MM.1S (cell line): ENCODE measurements at places on chromosomes 6 and 20.

GRCh38 chr20:18388860-18389259, 78.0 kb downstream of the DZANK1 start:
- no peaks in the 10 kb centered on the region for H3K4me1 ChIP-seq
- H3K36me3 ChIP-seq: no peaks in the 10 kb centered on the region
- H3K4me3 ChIP-seq: no peak overlapping the region
- no peaks in the 10 kb centered on the region for H3K27me3 ChIP-seq

DNA sequence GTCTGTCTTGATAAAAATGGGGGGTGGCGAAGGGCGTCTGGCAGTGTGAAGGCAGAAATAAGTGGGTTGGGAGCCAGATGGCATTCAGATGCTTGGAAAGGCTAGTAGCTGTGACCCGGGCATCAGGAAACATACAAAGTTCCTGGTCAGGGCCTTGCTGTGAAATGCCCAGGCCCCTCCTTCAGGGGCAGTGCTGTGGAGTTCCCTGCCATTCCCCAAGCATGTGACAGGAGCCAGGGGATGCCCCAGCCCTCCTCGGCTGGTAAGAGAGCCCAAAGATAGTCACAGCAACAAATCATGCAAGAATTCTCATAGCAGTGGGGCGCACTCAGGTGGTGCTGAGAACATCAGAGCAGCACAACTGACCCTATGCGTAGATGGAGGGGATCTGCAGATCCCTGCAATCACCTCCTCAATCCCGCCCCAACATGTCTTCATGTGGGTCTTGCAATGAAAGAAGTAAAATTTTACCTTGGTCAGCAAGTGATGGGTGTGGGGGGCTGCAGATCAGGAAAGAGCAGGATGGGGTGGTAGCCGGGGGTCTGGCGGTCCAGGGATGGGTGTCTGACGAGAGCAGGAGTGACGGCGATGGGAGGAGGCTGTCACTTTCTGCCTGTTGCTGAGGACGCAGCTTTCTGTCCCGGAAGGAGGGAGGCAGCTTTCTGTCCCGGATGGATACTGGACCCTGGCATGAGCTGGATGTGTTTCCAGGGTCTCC, 39.5 kb downstream of the SLC22A1 start:
- H3K4me3 ChIP-seq: no peak overlapping the region
- no peak overlapping the region for H3K27ac ChIP-seq
- no peak for DNase-seq
- H3K4me1 ChIP-seq: no peaks in the 10 kb centered on the region
- no peaks in the 10 kb centered on the region for H3K36me3 ChIP-seq

DNA sequence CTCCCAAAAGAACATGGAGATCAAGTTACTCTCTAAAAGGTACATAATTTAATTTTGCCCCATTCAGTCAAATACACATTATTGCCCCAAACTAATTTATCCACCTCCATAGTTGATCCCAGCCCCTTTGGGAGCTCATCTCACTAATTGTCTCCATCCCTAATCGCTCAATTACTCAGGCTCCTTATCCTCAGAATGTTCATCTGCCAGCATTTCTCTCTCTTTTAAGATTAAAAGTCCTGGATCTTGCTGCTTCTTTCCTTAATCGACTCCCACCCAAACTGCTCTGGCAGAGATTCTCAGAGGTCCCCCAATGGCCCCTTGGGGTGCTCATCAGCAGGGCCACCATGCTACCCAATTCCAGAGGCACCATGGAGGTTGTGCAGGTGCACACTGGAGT, 18.4 kb upstream of the NNAT start:
- no peaks in the 10 kb centered on the region for H3K27me3 ChIP-seq
- DNase-seq: no peak

GRCh38 chr6:45376310-45377042, 1.3 kb downstream of the SUPT3H start:
- no peak overlapping the region for H3K27ac ChIP-seq
- no peaks in the 10 kb centered on the region for H3K27me3 ChIP-seq
- no peaks in the 10 kb centered on the region for H3K36me3 ChIP-seq
- DNase-seq: no peak

DNA sequence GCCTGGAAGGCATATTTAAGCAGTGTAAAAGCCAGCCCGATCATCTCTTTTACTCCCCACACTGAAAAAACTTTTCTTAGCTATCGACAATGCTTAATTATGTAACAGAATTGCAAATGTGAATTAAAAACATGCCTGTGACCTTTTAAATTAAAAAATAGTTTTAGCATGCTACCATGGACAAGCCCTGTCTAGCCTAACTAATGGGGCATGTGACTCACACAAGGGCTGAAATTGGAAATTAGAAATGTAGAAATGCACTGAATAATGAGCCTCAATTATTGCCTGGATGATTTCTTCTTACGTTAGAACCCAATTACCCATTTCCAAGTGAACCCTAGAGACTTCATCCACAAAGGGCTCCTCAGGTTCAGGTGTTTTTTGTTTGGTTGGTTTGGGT, 82.7 kb downstream of the SIM1 start:
- no peaks in the 10 kb centered on the region for H3K36me3 ChIP-seq
- no peak overlapping the region for H3K4me3 ChIP-seq
- no peaks in the 10 kb centered on the region for H3K27me3 ChIP-seq
- no peak overlapping the region for H3K27ac ChIP-seq

DNA sequence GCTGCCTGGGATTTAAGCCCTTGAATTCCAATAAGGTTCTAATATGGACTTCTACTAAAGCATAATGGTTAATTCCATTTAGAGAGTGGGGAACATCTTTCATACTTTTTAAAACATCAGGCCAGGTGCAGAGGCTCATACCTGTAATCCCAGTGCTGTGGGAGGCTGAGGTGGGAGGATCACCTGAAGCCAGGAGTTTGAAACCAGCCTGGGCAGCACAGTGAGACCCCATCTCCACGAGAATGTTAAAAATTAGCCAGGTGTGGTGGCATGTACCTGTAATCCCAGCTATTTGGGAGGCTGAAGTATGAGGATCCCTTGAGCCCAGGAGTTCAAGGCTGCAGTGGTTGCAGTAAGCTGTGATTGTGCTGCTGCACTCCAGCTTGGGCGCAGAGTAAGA, 35.0 kb downstream of the E2F3 start:
- H3K27ac ChIP-seq: no peak overlapping the region
- no peaks in the 10 kb centered on the region for H3K4me1 ChIP-seq
- no peak for DNase-seq

- no peaks in the 10 kb centered on the region for H3K4me1 ChIP-seq
- no peak overlapping the region for H3K27ac ChIP-seq
- H3K36me3 ChIP-seq: no peaks in the 10 kb centered on the region
- DNase-seq: peak; percentile 63
- H3K27me3 ChIP-seq: no peaks in the 10 kb centered on the region
These were observed 312.5 kb downstream of the EYA4 start for GRCh38 chr6:133553652-133554051.

GRCh38 chr6:27541212-27541932, 68.5 kb upstream of the ZNF184 start:
- H3K4me3 ChIP-seq: no peak overlapping the region
- no peak for DNase-seq
- no peaks in the 10 kb centered on the region for H3K36me3 ChIP-seq

DNA sequence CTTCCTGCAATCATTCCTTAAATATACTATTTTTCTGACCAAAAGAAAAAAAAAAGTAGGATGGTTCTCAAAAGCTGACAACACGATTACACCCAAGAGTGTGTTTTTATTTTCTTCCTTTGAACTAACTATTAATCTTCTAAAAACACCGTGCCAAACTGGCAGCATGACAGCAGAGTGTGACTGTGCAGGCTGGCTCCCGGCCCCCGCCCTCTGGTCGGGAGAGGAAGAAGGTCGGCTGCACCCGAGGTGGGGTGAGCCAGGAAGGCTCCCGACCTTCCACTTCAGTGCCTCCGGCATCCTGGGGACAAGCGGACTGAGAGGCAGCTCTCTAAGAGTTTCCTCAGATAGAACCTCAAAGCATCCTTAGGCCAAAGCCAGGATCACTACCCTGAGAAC, 29.2 kb downstream of the SLC22A23 start:
- H3K36me3 ChIP-seq: no peaks in the 10 kb centered on the region
- no peaks in the 10 kb centered on the region for H3K27me3 ChIP-seq
- H3K4me1 ChIP-seq: no peaks in the 10 kb centered on the region
- no peak for DNase-seq
- H3K4me3 ChIP-seq: no peak overlapping the region

DNA sequence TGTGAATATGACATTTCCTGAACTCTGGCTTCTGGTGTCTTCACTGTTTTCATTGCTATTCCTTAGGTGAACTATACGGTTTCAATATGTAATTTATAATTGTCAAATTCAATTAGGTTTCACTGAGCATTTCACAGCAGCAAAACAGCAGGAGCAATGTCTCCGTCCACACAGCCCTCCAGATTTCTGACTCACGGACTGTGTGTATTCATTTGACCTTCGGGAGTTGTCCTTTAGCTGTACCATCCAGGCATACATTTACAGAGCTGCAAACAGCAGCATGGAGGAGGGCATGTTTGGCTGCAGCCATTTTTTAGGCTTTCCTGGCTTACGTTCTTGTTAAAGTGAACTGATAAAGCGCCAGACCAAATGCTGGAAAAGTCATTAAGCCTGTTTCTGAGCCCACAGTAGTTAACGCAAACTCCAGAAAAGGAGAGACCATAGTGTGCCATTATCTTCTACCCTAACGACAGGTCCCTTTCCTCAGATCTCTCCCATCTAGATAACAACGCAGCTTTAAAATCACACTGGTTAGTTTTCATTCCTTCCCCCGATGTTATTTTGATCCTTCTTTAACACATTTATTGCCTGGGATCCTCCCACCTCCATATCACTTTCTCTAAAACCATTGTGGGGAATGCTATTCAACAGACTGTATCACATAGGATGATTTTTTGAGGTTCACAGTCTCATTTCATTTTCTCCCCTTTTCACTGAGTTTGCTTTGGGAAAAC, 18.3 kb downstream of the FOXC1 start:
- no peak overlapping the region for H3K27ac ChIP-seq
- no peak overlapping the region for H3K4me3 ChIP-seq
- H3K4me1 ChIP-seq: no peaks in the 10 kb centered on the region
- H3K27me3 ChIP-seq: no peaks in the 10 kb centered on the region
- no peaks in the 10 kb centered on the region for H3K36me3 ChIP-seq
- DNase-seq: no peak

DNA sequence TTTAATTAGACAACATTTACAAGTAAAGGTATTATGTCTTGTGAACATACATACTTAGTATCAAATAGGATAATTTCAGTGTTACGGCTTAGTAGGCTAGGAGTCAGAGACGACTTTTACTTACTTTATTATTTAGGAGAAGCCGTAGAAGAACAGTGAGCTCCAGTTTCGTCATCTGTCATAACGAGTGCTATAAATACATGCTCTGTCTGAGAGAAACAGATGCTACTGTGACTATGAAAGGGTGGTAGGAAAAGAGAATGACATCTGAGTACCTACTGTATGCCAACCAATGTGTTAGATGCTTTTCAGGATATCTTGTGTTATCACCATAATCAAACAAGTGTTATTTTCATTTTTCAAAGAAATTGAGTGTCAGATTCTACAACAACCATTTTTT, 119.0 kb downstream of the EYA4 start:
- no peaks in the 10 kb centered on the region for H3K36me3 ChIP-seq
- DNase-seq: no peak
- H3K4me3 ChIP-seq: no peak overlapping the region
- H3K4me1 ChIP-seq: no peaks in the 10 kb centered on the region
- no peak overlapping the region for H3K27ac ChIP-seq

- no peaks in the 10 kb centered on the region for H3K4me1 ChIP-seq
- no peak overlapping the region for H3K4me3 ChIP-seq
- no peak overlapping the region for H3K27ac ChIP-seq
- H3K36me3 ChIP-seq: no peaks in the 10 kb centered on the region
These were observed 23.5 kb downstream of the FBXO5 start for GRCh38 chr6:152959333-152959732.

DNA sequence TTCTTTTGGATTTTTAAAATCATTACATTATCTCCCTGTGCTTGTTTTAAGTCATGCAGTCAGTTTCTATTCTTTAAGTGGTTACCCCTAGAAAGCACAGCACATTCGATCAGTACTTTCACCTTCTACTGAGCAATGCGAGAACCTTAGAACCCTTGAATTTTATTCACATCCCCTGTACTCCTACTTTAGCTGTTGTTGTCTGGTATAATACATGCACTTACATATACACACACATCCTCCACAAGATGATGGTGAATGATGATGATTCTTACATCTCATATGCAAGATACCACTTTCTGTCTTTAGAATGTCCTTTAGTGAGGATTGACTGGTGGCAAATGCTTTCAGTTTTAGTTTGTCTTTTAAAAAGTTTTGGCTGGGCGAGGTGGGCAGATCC, 5.7 kb downstream of the CDC40 start:
- H3K27ac ChIP-seq: no peak overlapping the region
- DNase-seq: no peak
- no peaks in the 10 kb centered on the region; the same call in 1 of the 2 replicates for H3K36me3 ChIP-seq
- peaks cover 16% of the 10 kb centered on the region for H3K4me1 ChIP-seq
- no peaks in the 10 kb centered on the region for H3K27me3 ChIP-seq

DNA sequence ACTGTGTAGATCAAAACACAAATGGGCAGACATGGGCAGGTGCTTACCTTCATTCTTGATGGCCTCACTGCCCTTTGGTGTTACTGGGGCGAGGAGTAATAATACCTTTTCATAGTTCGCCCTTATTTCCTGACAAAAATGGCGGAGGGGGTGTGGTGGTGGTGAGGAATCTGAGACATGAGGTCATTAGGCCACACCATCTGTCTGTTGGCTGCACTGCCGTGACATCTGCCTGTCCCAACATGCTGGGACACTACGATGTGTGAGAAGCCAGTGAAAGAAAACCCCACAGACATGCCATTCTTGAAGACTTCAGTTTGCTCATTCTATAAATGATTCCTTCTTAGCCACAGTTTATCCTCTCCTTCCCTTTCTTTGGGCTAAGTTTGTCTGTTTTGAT, 13.4 kb upstream of the MAPRE1 start:
- no peaks in the 10 kb centered on the region for H3K27me3 ChIP-seq
- H3K4me3 ChIP-seq: no peak overlapping the region
- no peak overlapping the region for H3K27ac ChIP-seq
- H3K4me1 ChIP-seq: no peaks in the 10 kb centered on the region
- H3K36me3 ChIP-seq: no peaks in the 10 kb centered on the region

GRCh38 chr20:13418263-13419229, 197.5 kb downstream of the ISM1 start:
- DNase-seq: no peak
- no peak overlapping the region for H3K4me3 ChIP-seq
- H3K27me3 ChIP-seq: no peaks in the 10 kb centered on the region
- H3K36me3 ChIP-seq: no peaks in the 10 kb centered on the region
- no peaks in the 10 kb centered on the region for H3K4me1 ChIP-seq

GRCh38 chr20:15439551-15439950, 1102.1 kb upstream of the FLRT3 start:
- H3K27ac ChIP-seq: no peak overlapping the region
- no peak for DNase-seq
- no peaks in the 10 kb centered on the region for H3K4me1 ChIP-seq
- no peaks in the 10 kb centered on the region for H3K27me3 ChIP-seq

DNA sequence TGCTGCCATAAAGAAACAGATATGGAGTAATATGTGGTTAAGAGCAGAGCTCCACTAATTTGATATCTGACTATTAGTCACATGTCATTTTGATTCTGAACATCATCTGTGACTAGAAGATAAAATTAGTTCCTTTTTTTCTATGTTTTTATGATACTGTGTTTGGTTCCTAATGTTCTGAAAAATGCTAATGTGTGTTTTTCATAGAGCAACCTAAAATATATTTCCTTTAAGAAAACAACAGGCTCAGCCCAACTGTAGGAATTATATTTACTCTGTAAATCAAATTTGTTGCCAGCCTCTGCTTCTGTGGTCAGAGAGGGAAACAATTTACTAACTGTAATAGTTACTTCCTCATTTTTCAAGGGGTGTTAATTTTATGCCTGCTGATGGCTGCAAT, 33.3 kb upstream of the TXLNB start:
- peak overlapping the region; percentile 92 for H3K27ac ChIP-seq
- peak; percentile 68 for DNase-seq
- no peaks in the 10 kb centered on the region for H3K27me3 ChIP-seq
- peaks cover 29% of the 10 kb centered on the region for H3K4me1 ChIP-seq
